Heart left ventricle (tissue), 16 donors: ENCODE measurements at places on chromosomes 1 and 21. TPM values are rescaled to one million over a fixed set of nuclear protein-coding genes. Genes with fewer than 3 reads are reported as not detected.

The CD48 gene
- polyA plus RNA-seq: 0.53 TPM

The CTXND2 gene
- polyA plus RNA-seq: not detected

The BATF3 gene
- polyA plus RNA-seq: 1.4 TPM

The FAM3B gene
- polyA plus RNA-seq: not detected

The LEPR gene
- 1.5 TPM for polyA plus RNA-seq

The BRINP2 gene
- 0.12 TPM for polyA plus RNA-seq

The DTL gene
- 0.43 TPM for polyA plus RNA-seq

The AQP10 gene
- 1.2 TPM for polyA plus RNA-seq

The MATN1 gene
- not detected for polyA plus RNA-seq

The TRAF3IP3 gene
- 0.57 TPM for polyA plus RNA-seq

The OR2T11 gene
- polyA plus RNA-seq: not detected

The OMA1 gene
- 22.5 TPM for polyA plus RNA-seq

The FAM78B gene
- 2.2 TPM for polyA plus RNA-seq

The MTARC1 gene
- polyA plus RNA-seq: 11.2 TPM

The EVI5 gene
- polyA plus RNA-seq: 14.3 TPM

The CR1 gene
- polyA plus RNA-seq: 0.19 TPM

The CCDC181 gene
- 1.8 TPM for polyA plus RNA-seq

The ADAMTSL4 gene
- 41.1 TPM for polyA plus RNA-seq

The KAZN gene
- polyA plus RNA-seq: 0.65 TPM

The HTR6 gene
- polyA plus RNA-seq: not detected

The ERRFI1 gene
- 3.8 TPM for polyA plus RNA-seq

The AADACL4 gene
- polyA plus RNA-seq: not detected

The HOOK1 gene
- 1.8 TPM for polyA plus RNA-seq

The SV2A gene
- polyA plus RNA-seq: 0.32 TPM

The PIK3CD gene
- 1.9 TPM for polyA plus RNA-seq

The NFIA gene
- polyA plus RNA-seq: 12.7 TPM

The KLF17 gene
- not detected for polyA plus RNA-seq

The PAX7 gene
- polyA plus RNA-seq: not detected

The ITGB2 gene
- polyA plus RNA-seq: 12.3 TPM

The TRIM46 gene
- polyA plus RNA-seq: 0.04 TPM

The LMX1A gene
- not detected for polyA plus RNA-seq

The CXADR gene
- polyA plus RNA-seq: 21.4 TPM

The DPM3 gene
- 75.4 TPM for polyA plus RNA-seq

The WDR64 gene
- not detected for polyA plus RNA-seq

The LCE1F gene
- polyA plus RNA-seq: not detected

The LCE3B gene
- polyA plus RNA-seq: not detected

The MAP3K21 gene
- polyA plus RNA-seq: 0.23 TPM

The IFI44L gene
- polyA plus RNA-seq: 3.3 TPM

The CEP170 gene
- polyA plus RNA-seq: 16.6 TPM

The RGS1 gene
- 6.3 TPM for polyA plus RNA-seq

The TRPM2 gene
- polyA plus RNA-seq: 1.2 TPM

The COL8A2 gene
- 0.34 TPM for polyA plus RNA-seq
